ENCODE measurements at places on chromosomes 11 and 22. TPM values are rescaled to one million over a fixed set of nuclear protein-coding genes. Genes with fewer than 3 reads are reported as not detected.

DNA sequence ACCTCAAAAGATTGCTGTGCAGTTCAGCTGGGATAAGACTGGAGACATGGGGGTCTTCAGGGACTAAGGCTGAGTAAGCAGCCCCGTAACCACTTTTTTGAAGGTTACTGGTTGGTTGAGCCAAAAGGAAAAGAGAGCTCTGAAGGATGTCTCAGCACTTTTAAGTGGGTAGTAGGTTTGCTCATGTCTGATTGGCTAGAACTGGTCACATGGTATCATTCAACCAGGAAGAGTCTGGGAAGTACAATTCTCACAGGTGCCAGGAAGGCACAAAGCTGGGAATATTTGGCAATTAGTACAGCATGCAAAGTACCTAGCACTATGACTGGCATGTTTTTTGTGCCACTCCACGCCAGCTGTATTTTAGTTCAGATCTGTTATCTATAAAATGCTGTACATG is 58.1 kb downstream of the SNX19 start:
- no peaks in the 10 kb centered on the region for H3K4me1 ChIP-seq
- H3K4me3 ChIP-seq, result no peak overlapping the region
- no peak overlapping the region for H3K27ac ChIP-seq

GRCh38 chr22:20234760-20235388 is 33.2 kb downstream of the RTN4R start:
- H3K4me1 ChIP-seq, result peaks cover 12% of the 10 kb centered on the region
- H3K36me3 ChIP-seq, result no peaks in the 10 kb centered on the region
- no peak overlapping the region for H3K4me3 ChIP-seq
- DNase-seq, result no peak
- no peaks in the 10 kb centered on the region for H3K27me3 ChIP-seq

GRCh38 chr11:84947970-84948580 is 679.1 kb downstream of the DLG2 start:
- H3K4me1 ChIP-seq, result no peaks in the 10 kb centered on the region
- no peaks in the 10 kb centered on the region for H3K27me3 ChIP-seq
- H3K27ac ChIP-seq, result no peak overlapping the region
- no peak for DNase-seq
- H3K36me3 ChIP-seq, result no peaks in the 10 kb centered on the region
- no peak overlapping the region for H3K4me3 ChIP-seq

GRCh38 chr22:36182857-36183256 is 18.8 kb downstream of the APOL4 start:
- DNase-seq, result no peak
- no peaks in the 10 kb centered on the region for H3K36me3 ChIP-seq

DNA sequence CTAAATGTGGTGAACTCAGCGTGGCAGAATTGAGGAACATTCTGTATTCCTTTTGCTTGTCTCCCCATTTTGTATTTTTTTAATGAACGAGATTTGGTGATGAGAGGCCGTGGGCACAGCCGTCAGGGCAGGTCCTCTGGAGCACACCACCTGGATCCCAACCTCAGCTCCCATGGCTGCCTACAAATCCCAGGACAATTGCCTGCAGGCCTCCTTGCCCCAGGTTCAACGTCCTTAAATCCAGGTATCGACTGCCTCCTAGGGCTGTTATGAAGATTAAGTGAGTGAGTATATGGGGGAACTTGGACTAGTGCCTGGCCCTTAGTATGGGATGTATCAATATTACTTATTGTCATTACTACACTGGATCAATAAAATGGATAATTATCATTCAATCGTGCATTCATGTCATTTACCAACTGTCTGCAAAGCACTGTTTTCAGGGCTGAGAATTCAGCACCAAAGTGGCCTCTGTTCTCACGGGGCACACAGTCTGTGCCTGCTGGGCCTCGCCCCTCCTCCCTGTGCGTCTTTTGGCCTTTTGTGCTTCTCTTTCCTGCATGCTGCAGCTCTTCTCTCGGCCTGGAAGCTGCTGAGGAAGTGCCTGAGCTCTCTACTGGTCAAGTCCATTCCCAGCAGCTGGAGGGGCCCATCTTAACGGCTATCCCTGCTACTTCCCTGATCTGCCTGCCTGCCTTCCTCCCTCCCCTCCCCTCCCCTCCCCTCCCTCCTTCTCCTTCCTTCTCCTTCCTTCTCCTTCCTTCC is 1343.7 kb downstream of the BRD1 start:
- no peaks in the 10 kb centered on the region for H3K4me1 ChIP-seq
- no peaks in the 10 kb centered on the region for H3K27me3 ChIP-seq
- no peaks in the 10 kb centered on the region for H3K36me3 ChIP-seq
- no peak for DNase-seq

The BATF2 gene
- total RNA-seq, result not detected

The PIWIL4 gene
- total RNA-seq, result 5.6 TPM
